ENCODE measurements at places on chromosomes 4 and X. TPM values are rescaled to one million over a fixed set of nuclear protein-coding genes. Genes with fewer than 3 reads are reported as not detected.

CT45A1 gene
- not detected for polyA plus RNA-seq

RAB40A gene
- polyA plus RNA-seq, result not detected

OTUD6A gene
- not detected for polyA plus RNA-seq

PHKA1 gene
- not detected for polyA plus RNA-seq

HMGB3 gene
- polyA plus RNA-seq, result 5.5 TPM

RASSF6 gene
- 10.8 TPM for polyA plus RNA-seq

GLRA2 gene
- polyA plus RNA-seq, result not detected

AIMP1 gene
- 72.8 TPM for polyA plus RNA-seq

All from IgD-negative memory B cell (primary cell).